ENCODE measurements at places on chromosomes 12 and 14.

DNA sequence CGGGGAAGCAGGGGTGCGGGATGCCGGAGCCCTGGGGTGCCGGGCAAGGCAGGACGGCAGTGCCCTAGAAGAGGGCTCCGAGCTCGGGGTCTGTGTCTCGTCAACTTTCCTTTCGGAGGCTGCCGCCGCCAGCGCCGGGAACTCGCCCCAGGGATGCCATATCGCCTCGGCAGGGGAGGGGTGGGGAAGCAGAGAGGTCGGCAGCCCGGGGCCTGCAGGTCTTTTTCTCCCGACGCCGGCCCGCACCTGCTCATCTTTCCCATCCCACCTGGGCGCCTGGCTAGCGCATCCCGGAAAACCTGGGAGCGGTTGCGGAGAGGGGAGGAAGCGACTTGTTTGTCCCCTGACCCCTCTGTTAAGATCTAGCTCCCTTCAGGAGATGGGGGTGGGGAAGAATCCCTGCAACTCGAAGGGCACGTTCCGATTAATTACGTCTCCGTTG lies 547 bp downstream of the CNTN1 start:
- peaks cover 18% of the 10 kb centered on the region for H3K27me3 ChIP-seq
- H3K27ac ChIP-seq: no peak overlapping the region
- H3K4me1 ChIP-seq: no peaks in the 10 kb centered on the region
- no peak for ATAC-seq
- no peaks in the 10 kb centered on the region for H3K36me3 ChIP-seq

DNA sequence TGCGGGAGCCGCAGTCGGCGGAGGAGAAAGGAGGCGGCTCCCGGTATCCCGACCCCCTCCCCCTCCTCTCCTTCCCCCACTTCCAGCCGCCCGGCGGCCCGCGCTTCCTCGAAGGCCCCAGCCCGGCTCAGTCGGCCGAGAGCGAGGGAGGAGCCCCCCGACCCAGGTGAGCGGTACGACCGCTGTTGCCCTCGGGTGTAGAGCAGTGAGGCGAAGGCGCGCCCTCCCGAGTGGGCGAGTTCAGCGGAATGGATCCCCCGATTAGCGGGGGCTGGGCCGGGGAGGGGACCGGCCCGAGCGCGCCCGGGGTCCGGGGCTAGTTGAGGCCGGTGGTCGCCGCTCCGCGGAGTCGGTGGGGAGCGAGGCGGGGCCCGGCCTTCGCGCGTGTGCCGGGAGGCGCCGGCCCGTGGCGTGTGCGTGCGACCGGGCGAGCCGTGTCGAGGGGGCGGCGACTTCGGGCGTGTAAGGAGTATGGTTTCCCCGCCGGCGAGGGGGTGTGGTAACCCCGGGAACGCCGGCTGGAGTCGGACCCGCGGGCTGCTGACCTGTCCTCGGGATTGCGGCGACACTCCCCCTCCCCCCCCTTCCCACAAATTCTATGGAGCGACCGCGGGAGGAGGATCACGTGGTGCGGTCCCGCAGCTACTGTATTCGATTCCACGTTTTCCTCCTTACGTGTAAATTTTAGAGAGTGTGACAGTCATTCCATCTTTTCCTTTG lies 501 bp downstream of the RIMKLB start:
- H3K4me3 ChIP-seq: peak overlapping the region; percentile 92
- H3K4me1 ChIP-seq: peaks cover 10% of the 10 kb centered on the region
- peak overlapping the region; percentile 87 for H3K27ac ChIP-seq
- peaks cover 3% of the 10 kb centered on the region for H3K27me3 ChIP-seq

GRCh38 chr12:62834971-62835547 lies 99.9 kb downstream of the PPM1H start:
- no peaks in the 10 kb centered on the region for H3K36me3 ChIP-seq
- no peak for ATAC-seq
- no peaks in the 10 kb centered on the region for H3K4me1 ChIP-seq
- H3K27ac ChIP-seq: no peak overlapping the region

DNA sequence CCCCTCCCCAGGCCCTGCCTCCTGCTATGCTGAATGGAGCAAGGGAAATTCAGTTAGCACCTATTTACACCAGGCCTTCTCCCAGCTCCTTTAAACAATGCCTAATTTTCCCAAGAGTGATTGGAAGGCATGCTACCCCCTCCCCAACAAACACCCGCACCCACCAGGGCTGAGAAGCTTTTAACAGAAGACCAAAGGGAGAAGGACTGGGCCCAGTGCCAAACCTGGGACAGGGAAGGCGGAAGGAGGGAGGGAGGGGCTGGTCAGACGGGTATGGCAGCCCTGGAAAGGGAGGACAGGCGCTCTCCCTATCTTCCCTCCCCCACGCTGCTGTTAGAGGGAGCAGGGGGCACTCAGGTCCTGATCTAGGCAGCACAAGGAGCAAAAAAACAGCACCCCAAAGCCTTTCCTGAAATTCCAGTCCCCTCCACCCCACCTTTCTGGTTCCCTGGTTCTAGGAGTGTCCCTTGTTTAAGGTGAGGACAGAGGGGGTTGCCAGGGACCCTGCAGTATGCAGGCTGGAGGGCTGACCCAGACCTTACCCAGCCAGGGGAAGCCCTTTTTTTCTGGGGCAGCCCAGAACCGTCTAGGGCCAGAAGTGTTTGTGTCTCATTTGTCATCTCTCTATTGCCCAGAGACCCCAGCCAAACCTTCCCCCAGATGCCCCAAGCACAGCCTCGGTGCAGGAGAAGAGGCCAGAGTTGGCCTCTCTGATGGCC lies 2.4 kb upstream of the KRT8 start:
- H3K4me1 ChIP-seq: peaks cover 4% of the 10 kb centered on the region
- ATAC-seq: no peak
- no peak overlapping the region for H3K4me3 ChIP-seq
- H3K27me3 ChIP-seq: peaks cover 4% of the 10 kb centered on the region
- H3K36me3 ChIP-seq: no peaks in the 10 kb centered on the region

GRCh38 chr12:106590601-106591000 lies 7.8 kb downstream of the RFX4 start:
- no peak overlapping the region for H3K4me3 ChIP-seq
- no peaks in the 10 kb centered on the region for H3K36me3 ChIP-seq
- ATAC-seq: no peak
- peaks cover under 1% of the 10 kb centered on the region for H3K4me1 ChIP-seq
- H3K27ac ChIP-seq: no peak overlapping the region
- peaks cover 50% of the 10 kb centered on the region for H3K27me3 ChIP-seq

- ATAC-seq: no peak
- no peaks in the 10 kb centered on the region for H3K4me1 ChIP-seq
- no peaks in the 10 kb centered on the region for H3K36me3 ChIP-seq
- H3K4me3 ChIP-seq: no peak overlapping the region
- no peak overlapping the region for H3K27ac ChIP-seq
- H3K27me3 ChIP-seq: no peaks in the 10 kb centered on the region
Measured at GRCh38 chr12:9588749-9589148, 19.0 kb downstream of the KLRB1 start.
